Stimulated activated CD8-positive, alpha-beta memory T cell treated with anti-CD3 and anti-CD28 coated beads, Interleukin-7, amount 100 ng/mL, for 1 hour (primary cell): ENCODE measurements at places on chromosomes 3 and 15.

GRCh38 chr3:55544219-55544618, 57.1 kb upstream of the WNT5A start:
- no peak for DNase-seq

GRCh38 chr3:189557824-189558223, 73.4 kb upstream of the TP63 start:
- no peak for DNase-seq

GRCh38 chr15:51094606-51095569, at the start of gene TNFAIP8L3:
Gene TNFAIP8L3, minus strand, starts transcription at chr15:51094906. Its CDS starts 311 bp downstream, at chr15:51094595.
- no peak for DNase-seq

DNA sequence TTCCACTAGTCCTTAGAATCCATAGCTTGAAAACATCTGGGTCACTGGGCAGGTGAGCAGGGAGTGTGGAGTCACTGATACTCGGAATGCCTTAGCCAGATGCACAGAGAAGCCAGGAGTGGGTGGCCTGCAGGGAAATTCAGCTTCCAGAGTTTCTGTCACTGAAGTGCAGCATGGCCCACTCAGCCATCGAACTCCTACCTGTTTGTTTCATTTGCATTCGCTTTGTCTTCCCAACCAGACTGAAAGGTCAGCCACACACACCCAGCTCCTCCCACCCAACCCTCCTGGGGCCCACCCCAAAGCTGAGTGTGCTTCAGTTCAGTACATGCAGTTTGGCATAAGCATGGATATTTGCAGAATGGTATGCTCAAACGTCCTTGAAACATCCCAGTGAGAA, 124.5 kb upstream of the ATP10A start:
- no peak for DNase-seq

DNA sequence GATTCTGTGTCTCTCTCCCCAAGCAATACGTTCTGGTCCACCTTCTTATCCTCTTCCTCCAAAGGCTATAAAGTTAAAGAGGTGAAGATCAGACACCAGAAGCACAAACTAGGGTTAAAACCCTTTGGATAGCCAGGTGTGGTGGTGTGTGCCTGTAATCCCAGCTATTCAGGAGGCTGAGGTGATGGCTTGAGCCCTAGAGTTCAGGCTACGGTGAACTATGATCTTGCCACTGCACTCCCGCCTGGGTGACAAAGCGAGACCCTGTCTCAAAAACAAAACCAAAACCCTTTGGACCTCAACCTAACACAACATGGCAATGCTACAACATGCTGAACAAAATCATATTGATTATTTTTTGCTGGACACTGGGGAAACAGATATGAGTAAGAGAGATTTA, 43.2 kb downstream of the MSL2 start:
- DNase-seq = no peak

GRCh38 chr3:182182531-182182968, 470.8 kb downstream of the SOX2 start:
- DNase-seq = no peak

DNA sequence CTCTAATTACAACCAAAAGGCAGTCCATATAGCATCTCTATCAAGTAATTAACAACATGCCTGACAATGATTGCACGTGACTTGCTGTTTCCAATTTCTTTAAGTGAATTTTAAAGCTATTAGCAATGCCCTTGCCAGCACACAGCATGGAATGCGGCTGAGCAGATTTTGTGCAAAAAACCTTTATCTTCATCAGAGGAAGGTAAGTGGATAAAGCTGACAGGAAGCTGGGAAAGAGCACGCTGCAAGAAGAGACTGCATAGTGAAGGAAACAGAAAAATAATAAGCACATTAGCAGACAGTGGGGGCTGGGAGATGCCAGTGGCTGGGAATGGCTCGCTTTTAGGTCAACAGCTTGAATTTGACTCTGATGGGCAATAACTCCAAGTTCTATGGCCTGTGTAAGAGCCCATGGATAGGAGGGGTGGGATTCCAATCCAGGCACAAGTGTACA, 138.8 kb downstream of the PDZRN3 start:
- no peak for DNase-seq

- no peak for DNase-seq
Measured at GRCh38 chr3:128285042-128285966, 132.0 kb downstream of the EEFSEC start.

- no peak for DNase-seq
Measured at GRCh38 chr15:35624881-35625280, 78.9 kb upstream of the DPH6 start.

GRCh38 chr3:51395493-51396213, 4.6 kb downstream of the RBM15B start:
- no peak for DNase-seq
